ENCODE measurements at places on chromosomes 12 and 14.

DNA sequence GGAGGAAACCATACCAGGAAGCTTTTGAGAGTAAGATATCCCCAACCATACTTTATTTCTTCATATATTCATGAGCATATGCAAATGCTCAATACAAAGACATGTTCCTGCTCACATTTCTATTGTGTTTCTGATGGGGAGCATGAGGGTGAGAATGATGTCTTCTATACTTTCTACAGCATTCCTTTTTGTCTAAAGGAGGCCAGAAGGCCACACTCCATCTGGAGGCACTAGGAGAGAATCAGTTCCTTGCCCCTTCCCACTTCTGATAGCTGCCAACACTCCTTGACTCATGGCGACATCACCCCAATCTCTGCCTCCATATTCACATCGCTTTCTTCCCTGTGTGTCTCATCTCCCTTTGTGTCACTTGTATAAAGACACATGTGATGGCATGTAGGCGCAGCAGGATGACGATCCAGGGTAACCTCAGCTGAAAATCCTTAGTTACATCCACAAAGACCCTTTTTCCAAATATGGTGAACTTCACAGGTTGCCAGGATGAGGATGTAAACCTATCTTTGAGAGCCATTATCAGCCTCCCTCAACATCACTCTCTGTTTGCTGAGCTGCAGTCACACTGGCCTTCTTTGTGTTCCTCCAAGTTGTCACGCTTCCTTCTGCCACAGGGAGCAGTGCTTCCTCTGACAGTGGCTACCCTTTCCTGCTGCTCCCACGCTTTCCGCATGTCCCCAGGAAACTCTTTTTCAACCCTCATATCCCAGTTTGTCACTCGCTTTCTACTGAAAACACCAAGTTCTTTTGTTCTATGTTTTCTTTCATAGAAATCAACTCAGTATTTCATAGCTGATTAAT is 96.9 kb downstream of the STXBP6 start:
- no peak for DNase-seq

DNA sequence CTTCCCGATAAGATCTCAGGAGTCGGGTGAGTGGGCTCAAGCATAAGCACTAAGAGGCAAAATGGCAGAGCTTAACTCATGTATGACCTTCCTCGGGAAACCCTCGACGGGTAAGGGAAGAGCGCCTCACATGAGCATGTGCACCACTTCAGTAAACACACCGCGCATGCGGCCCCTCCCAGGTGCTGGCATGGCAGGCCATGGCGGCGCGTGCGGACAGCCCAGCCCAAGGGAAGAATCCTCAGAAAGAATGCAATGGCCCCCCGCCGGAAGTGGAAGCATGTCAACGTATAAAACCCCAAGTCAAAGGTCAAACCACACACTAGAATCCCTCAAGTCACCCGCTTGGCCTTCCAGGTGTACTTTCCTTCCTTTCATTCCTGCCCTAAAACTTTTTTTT is 6.6 kb upstream of the TNFAIP2 start:
- no peak for DNase-seq

- DNase-seq, result peak; percentile 6
Measured at GRCh38 chr12:105641749-105642148, 311.3 kb downstream of the C12orf75 start.

- DNase-seq, result no peak
Measured at GRCh38 chr12:55698965-55699364, 8.7 kb downstream of the ITGA7 start.

DNA sequence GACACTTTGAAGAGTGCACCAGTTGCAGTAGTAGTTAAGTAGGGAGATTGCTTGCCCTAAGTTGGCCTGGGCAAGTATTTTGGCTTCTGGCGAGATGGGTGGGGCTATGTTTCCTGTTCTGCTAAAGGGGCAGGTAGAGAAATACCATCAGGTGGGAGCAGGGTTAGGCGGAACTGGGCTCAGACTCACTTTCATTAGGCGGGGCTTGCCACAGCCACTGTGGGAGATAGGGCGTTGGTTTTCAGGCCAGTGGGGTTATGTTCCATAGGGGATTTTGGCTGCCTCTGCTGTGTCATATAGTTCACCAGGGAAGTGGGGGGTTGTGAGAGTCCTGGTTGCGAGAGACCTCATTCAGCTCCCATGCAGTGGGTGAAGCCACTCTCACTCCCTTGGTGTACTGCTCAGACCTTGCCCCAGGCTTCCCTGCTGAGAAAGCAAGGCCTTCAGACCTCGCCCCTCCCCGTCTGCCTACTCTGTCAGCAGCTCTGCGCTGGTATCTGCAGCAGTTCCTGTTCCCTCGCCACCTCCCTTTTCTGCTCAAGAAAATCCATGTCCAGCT is 43.3 kb downstream of the AEBP2 start:
- DNase-seq, result no peak

- DNase-seq, result no peak
Measured at GRCh38 chr14:79411403-79412174, 799.7 kb downstream of the DIO2 start.

GRCh38 chr12:57124261-57124877 is 3.9 kb upstream of the LRP1 start:
- DNase-seq, result no peak

DNA sequence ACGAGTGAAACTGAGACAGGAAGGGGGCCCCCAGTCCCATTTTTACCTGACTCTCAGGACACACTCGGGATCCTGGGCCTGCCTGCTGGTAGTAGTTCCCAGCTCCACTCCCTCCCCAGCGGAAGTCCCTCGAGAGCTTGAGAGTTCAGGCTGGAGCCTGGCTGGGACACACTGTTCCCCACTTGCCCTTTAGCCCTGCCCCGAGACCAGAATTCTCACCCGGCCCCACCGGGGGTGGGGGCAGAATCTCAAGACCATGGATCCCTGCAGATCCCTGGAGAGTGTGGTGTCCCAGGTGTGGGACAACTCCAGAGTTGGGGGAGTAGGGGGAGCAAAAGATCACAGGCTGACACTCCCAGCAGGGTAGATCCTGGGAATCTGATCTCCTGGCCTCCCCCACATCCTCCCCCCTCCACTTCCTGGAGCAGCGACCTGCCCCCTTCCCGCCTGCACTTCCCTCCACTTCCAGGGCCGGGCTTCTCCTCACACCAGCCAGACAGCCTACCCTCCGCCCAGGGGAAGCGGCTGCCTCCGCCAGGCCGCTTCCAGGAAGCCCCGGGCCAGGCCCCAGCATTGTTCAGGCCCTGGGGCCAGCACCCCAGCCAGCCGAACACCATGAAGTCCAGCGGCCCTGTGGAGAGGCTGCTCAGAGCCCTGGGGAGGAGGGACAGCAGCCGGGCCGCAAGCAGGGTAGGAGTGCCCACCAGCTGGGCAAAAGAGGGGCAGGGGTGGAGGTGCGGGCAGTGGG is at the start of gene TNS2:
TSS of gene TNS2 (plus strand) at position 495 of the 748 bp plus-strand sequence. CDS start at position 616, 121 bp downstream.
- no peak for DNase-seq

DNA sequence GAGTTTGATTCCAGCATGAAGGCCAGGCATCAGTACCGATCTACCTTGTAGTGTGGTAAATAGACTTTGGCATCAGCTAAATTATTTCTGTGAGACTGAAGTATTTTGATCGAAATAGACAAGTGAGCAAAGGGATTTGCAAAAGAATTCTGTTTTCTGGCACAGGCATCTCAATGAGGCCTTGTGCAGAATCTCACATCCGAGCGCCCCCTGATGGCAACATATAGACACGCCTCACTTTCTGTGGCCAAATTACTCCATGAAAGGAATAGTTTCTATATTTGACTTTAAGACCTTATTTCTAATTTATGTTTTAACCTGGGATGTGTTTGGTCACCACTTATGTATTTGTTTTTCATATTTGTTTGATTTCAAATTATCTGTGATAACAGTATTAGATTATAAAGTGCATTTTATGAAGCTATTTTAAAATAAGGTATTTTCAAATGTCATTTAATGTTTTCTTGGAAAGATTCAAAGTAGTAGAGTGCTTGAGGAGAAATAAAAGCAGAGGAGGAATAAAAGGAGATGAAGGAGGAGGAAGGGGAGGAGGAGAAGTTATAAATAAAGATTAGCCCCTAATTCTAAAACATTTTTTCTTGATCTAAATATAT is 731.9 kb downstream of the NRXN3 start:
- no peak for DNase-seq

DNA sequence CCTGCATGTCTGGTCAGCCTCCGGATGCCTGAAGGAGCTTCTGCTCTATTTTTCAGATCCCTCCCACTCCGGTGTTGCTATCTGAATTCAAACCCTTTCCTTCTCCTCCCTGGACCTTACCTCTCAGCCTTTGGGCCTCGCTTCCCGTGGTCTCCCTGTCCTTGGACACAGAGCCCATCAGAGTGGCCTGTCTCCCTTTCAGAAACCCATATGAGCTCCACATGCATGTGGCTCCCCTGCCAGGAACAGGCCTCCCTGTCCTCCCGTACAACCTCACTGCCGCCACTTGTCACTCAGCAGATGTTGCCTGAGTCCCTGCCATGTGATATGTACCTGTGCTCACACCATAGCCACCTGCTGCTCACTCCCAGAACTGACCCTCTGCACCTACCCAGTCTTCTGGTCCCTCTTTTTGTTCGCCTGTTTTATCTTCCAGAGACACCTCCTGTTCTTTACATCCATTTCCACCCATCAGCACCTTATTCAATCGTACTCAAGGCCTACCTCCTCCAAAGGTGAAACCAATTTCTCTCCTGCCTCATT is 182.5 kb downstream of the ZFP36L1 start:
- no peak for DNase-seq

GRCh38 chr14:30610787-30611343 is 11.3 kb upstream of the SCFD1 start:
- no peak for DNase-seq

DNA sequence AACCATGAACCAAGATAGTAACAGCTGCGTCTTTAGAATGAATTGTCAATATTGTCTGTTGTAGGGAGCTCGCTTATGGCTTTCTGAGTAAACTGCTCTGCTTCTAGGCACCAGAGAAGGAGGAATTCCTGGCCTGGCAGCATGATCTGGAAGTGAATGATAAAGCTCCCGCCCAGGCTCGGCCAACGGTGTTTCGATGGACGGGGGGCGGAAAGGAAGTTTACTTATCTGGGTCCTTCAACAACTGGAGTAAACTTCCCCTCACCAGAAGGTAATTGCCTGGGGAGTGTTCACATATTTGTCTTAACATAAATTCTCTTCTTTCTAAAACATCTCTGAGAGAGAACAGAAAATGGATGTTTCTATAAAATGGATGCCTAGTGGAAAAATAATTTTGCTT is 4.3 kb downstream of the PRKAB1 start:
- no peak for DNase-seq

GRCh38 chr14:105492971-105493871 is 2.2 kb downstream of the TEDC1 start:
- no peak for DNase-seq

- DNase-seq, result no peak
Measured at GRCh38 chr12:111412007-111412829, 6.5 kb downstream of the SH2B3 start.

GRCh38 chr12:104636496-104636895 is 179.7 kb downstream of the CHST11 start:
- no peak for DNase-seq

DNA sequence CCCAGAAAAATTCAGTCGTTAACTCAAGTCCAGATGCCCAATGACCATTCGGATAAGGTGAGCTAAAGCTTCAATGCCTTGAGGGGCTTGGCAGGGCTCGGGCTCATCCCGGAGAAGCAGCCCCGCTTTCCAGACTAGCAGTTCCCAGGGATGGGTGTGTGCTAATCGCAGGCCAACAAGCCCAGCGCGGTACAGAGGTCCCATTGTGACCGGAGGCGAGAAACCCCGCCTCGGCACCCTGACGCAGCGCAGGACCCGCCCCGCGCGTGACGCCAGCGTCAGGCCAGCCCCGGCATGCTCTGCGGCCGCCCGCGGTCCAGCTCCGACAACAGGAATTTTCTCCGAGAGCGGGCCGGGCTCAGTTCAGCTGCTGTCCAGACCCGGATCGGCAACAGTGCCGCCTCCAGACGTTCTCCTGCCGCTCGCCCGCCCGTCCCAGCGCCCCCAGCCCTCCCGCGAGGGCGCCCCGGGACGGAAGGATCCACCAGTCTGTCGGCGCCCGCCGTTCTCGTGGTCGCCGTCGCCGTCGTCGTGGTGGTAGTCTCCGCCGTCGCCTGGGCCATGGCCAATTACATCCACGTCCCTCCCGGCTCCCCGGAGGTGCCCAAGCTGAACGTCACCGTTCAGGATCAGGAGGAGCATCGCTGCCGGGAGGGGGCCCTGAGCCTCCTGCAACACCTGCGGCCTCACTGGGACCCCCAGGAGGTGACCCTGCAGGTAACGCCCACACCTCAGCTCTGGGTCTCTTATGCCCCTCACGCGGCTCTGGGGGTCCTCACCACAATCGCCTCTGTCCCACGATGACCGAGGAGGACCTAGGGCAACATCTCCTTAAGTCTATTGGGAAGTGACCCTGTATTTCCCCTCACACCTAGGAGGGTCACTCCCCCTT is at the start of gene ETNK1:
TSS of gene ETNK1 (plus strand) at position 302 of the 892 bp plus-strand sequence. CDS start at position 562, 260 bp downstream.
- DNase-seq, result peak; percentile 37

GRCh38 chr14:81579115-81579514 is 45.5 kb upstream of the SEL1L start:
- DNase-seq, result no peak

DNA sequence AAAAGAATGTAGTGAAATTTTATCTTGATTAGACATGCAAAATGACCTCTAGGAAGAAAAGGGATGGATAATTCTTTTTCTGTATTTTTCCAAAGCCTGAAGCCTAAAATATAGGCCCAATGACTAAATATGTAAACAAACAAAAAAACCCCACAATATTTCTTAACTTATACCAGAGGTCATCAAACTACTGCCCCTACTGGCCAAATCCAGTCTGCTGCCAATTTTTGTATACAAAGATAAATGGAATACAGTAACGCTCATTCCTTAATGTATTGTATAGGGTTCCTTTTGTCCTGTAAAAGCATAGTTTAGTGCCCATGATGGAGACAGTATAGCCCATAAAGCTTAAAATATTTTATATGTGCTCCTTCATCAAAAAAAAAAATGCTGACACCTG is 145.7 kb upstream of the ALG10 start:
- no peak for DNase-seq

GRCh38 chr12:27667540-27667939 is 28.7 kb upstream of the REP15 start:
- peak; percentile 77 for DNase-seq

- DNase-seq, result peak; percentile 29
Measured at GRCh38 chr12:109581856-109582255, 8.3 kb downstream of the MVK start.

- no peak for DNase-seq
Measured at GRCh38 chr12:5733136-5733755, 211.8 kb downstream of the ANO2 start.

DNA sequence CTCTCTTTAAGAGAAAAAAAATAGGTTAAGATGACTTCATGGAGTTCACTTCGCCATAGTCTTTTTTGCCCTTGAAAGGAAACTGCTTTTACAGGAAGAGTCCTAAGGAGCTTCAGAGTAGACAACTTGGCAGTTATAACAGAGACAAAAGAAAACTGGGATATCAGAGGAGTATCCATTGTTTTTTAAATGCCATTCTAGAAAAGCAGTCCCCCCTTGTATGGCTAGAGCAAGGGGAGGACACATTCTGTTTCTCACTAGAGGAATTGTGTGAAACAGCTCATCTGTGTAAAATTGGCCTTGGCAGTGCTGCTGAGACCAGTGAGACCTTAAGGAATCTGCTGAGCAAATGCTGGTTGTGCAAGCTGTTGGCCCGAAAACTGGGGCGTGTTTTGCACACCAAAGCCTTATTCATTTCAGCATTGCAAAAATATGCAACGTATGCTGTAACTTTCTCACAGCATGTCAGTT is 128.0 kb downstream of the GPR135 start:
- DNase-seq, result no peak

All from GM04503 (cell line).